ENCODE measurements at places on chromosomes 5 and 9.
A peak's percentile ranks its signal among the peaks of the same experiment; 100 is the strongest.

- no peak for DNase-seq
Measured at GRCh38 chr9:5499157-5499556, 11.2 kb upstream of the PDCD1LG2 start.

DNA sequence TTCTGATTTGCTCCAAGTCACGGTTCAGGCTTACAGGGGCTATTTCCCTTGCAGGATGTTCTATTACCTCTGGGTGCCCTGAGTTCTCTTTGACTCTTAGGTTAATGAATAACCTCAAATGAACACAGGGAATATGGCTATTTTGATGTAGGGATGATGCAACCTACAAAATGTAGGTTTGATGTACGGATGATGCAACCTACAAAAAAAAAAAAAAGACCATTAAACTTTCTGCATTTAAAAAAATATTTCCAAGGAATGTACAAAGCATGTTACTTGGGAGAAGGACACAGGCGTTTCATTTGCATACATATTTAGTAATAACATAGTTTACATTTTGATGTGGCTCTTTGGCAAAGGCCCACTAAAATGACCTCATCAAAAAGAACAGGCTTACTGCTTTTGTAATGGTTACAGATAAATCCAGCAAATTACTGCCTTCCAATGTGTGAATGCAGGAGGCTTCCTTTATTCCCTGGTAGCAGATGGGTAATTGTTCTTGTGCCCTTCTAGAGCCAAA is 36.3 kb downstream of the ZNF474 start:
- no peak for DNase-seq

DNA sequence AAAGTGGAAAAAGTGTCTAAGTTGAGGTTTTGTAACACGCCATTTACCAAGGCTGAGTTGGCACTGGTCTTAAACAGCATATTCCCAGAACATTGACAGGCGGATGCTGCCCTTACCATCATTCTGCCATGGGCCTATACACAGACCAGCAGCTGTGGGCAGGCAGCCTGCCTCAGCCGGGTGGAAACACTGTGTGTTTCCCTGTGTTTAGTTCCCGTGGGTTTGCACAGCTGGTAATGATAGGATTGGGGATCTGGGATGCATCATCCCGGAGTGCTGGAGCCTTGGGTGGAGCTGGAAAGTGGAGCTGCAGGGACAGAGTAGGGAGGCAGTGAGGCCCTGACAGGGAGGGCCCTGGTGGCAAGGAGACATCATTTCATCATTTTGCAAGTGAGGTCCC is 5.5 kb upstream of the FGD3 start:
- DNase-seq = no peak

DNA sequence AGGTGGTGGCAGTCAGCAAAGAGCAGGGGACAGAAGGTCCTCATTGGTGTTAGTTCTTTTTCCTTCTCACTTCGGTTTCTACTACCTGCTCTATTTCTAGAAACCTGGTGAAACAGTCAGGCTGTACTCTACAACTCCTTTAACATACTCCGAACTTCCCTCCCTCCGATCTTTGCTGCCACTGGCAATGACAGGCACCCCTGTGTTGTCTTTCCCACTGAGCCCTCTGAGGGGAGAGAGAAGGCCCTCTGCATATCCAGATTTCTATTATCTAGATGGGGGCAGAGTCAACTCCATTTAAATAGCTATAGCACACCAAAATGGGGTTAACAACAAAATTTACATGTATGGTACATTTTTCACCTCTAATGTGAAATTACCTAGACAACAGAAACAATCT is 123.7 kb downstream of the CDK5RAP2 start:
- no peak for DNase-seq

DNA sequence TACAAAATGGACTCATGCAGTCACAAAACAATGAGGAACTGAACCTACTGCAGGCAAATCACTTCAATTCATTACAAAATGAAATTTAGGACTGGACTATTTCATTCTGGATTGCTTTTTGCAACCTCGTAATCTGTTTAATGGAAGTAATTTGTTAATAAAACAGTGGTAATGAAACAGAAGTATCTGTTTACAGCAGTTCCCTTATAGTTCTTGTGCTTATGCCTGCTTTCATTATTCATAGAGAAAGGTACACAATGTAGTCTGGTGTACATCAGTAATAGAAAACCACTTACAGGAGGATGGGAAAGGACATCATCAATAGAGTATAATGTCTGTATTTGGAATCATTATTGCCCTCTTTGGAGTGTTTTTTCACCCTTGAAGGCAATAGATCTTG is 389.2 kb upstream of the NUDT12 start:
- DNase-seq = no peak

GRCh38 chr5:114700823-114701222 is 339.0 kb downstream of the KCNN2 start:
- DNase-seq = no peak

- DNase-seq = no peak
Measured at GRCh38 chr5:168457542-168457941, 28.7 kb upstream of the RARS1 start.

DNA sequence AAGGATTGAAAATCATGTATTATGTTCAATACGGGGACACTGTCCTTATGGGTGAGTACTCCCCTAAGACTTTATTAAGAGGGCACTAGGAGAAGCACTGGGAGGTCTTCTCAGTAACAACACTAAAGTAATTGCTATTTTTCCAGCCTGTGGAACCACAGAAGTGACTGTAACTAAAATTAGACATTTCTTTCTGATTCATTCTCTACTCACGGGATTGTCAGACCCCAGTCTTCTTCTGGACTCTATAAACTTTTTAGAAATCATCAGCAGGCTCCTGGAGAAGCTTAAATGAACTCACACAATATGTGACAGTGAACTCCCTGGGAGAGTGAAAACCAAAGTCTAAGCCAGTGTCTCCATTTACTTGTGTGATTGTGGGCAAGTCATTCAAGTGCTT is 14.5 kb downstream of the TLR4 start:
- no peak for DNase-seq

DNA sequence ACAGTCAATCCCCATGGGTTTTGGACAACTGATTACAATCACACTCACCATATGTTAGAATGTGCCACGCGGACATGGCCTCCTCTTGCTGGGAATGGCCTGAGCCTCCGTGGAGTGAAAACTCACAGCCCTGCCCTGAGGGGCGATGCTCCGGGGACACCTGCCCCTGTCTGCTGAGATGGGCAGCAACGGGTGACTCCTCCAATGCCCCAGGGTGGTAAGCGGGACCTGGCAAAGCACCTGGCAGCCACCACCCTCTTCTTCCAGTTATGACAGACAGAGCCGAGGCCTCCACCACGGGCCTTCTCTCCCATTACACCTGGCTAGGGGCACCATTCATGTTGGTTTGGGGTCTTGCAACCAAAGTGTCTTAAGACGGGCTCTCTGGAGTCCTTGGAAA is 94.9 kb upstream of the COL5A1 start:
- DNase-seq = no peak

DNA sequence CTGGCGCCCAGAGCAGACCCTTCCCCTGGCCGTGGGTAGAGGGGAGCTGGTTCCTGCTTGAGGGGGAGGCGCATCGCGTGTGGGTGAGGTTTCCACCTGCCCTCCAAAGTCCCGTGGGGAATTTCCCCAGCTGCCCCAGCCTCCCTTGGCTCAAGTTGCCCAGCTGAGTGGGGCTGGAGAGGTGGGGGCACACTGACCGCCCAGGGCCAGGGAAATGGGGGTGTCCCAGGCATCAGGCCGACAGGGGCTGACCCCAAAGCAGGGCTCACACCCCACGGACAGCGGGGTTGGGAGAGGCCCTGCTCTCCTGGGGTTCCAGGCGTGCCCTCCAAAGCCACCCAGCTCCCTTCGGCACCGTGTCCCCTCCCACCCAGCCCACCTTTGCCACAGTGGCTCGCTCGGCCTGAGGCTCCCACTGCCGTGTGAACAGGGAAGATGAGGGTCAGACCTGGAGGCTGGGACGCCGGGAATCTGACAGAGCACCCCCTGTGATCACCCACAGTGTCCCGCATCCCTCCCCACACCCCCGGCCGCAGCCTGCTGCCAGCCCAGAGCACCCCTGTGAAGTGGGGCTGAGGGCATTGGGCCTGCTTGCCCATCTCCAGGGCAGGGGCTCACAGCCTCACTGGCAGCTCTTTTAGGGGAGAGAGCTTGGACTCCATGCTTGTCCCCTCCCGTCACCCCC is 933 bp upstream of the EGFL7 start:
- no peak for DNase-seq

DNA sequence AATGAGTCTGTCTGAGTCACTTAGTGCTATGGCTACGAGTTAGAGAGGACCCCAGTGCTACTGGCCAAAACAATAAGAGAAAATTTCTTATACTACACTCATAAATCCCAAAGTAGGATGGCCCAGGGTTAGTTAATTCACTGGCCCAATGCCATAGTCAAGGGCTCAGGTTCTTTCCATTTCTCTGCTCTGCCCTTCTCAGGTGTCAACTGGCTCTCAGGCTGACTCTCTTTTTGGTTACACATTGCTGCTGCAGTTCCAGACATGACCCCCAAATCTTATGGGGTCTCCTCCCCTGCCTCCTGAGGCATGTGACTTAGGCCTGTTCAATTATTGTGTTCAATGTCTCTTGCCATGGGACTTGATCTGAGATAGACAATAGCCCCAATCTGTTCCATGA is 70.4 kb downstream of the ARHGEF37 start:
- DNase-seq = no peak

DNA sequence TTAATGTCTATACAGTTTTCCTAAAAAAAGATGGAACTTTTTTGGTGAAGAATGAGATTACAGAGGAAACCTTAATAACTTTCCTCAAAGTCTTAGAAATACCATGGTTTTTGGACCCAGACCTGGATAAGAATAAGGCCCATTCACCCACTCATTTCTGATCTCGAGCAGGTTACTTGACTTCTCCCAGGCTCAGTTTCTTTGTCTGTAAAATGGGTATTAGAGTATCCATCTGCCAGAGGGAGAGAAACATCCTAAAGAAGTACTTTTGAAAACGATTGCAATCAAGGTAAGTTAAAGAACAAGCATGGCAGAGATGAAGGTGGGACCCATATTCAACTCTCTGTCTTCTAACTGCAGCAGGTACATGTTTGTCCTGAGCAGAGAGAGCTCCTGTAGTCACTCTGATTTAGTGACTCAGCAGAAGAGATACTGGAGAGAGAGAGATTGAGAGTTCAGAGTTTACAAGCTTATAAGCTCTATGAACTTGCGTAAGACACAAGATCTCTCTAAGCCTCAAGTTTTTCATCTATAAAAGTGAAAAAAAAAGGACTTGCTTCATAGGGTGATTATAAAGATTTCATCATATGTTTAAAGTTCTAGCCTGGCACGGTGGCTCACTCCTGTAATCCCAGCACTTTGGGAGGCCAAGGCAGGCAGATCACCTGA is 379.4 kb upstream of the SGCD start:
- DNase-seq = no peak

DNA sequence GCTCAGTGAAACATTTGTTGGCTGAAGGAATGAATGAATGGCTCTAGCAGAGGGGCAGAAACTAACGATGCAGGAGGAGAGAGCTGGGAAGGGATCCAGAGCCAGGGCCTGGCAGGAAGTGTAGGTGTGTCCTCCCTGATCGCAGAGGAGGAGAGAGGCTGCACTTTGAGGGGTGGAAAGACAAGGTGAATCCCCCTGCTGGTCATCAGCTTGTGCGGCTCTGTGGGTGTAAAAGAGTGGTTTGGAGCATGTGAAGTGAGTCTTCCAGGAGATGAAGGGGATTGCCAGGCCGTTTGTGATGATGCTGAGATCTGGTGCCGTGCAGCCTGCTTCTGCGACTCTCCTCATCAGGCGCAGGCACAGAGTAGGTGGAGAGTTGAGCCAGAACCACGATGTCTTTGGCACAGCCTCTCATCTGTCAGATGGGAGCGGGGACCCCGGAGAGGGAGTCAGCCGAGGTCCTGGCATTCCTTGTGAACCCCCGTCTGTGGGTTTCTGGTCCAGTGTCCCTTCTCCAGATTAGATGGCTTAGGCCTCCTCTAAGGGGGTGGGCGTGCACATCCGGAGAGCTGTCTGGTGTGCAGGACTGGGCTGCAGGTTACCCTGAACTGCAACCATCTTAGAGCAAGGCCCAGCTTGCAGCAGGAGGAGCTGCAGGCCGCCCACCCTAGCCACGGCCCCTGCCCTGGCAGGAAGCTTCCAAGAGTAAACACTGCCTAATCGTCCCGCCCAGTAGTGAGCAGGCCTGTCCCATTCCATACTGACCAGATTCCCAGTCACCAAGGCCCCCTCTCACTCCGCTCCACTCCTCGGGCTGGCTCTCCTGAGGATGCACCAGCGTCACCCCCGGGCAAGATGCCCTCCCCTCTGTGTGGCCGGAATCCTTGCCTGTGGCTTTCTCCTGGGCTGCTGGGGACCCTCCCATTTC is at the start of gene ADAMTS13:
TSS of gene ADAMTS13 (plus strand) at position 753 of the 928 bp plus-strand sequence. CDS start at position 830, 77 bp downstream.
- peak; percentile 23 for DNase-seq

DNA sequence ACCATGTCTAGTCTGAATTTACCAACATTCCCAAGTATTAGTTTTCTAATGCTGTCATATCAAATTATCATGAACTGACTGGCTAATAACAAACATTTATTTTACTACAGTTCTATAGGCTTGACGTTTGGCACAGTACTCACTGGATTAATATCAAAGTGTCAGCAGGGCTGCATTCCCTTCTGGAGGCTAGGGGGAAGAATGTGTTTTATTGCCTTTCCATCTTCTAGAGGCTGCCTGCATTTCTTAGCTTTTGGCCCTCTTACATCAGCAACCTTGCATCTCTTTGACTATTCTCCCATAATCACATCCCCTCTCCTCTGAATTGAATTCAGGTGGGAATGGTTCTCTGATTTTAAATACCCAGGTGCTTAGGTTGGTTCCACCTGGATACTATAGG is 84.7 kb downstream of the EDIL3 start:
- DNase-seq = no peak

DNA sequence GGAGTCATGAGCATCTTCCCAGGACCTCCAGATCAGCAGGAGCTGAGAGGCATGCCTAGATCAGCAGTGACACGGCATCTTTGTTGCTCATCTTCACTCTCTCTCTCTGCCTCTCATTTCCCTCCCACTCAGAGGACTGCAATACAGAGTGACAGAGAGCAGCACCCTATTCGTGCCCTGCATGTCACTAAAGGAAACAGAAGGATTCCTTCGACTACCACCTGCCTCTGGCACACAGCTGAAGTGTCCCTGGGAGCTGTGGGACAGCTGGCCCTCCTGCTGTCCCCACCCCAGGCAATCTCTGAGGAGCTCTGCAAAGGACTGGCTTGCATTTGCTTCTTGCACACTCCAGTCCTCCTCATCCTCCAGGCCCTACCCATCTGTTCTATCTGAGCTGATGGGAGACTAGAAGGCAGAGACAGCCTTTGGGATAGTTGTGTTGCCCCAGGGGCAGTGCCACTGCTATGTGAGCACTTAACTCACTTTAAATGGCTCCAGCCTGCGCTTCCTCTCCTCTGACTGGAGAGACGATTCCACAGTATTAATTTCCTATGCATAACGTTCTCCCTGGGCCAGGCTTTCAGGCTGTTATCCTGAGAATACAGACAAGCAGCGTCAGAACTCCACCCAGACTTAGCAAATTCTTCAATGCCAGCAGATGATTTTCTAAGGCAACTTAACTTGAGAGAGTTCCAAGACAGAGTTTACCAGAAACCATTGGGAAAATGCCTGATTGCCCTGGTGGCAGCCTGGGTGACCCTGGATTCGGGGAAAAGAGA is 167.6 kb upstream of the MAP1B start:
- DNase-seq = no peak

All from CD4-positive, alpha-beta T cell treated with Interleukin-21 for 1 hour (primary cell).